ENCODE measurements at places on chromosomes 7 and 10. TPM values are rescaled to one million over a fixed set of nuclear protein-coding genes. Genes with fewer than 3 reads are reported as not detected.

Gene ELOVL3
- 2.9 TPM for polyA plus RNA-seq

Gene GATA3
- 82.7 TPM for polyA plus RNA-seq

Gene FAM180A
- polyA plus RNA-seq: not detected

Gene TLX1
- polyA plus RNA-seq: not detected

Gene UNC5B
- polyA plus RNA-seq: 45.4 TPM

DNA sequence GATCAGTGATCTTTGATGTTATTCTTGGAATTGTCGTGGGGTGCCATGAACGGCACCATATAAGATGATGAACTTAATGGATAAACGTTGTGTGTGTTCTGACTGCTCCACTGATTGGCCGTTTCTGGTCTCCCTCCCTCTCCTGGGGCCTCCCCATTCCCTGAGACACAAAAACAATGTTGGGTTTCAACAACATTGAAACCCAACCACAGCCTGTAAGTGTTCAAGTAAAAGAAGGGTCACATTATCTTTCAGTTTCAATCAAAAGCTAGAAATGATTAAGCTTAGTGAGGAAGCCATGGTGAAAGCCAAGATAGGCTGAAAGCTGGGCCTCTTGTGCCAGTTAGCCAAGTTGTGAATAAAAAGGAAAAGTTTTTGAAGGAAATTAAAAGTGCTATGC, 19.5 kb downstream of the EN2 start:
- DNase-seq: no peak

- peak; percentile 78 for DNase-seq
These were observed 6.7 kb downstream of the SKAP2 start for GRCh38 chr7:26857506-26858240.

GRCh38 chr10:69866688-69867461, 65.2 kb downstream of the COL13A1 start:
- DNase-seq: peak; percentile 57

GRCh38 chr7:2513702-2514101, 5.9 kb upstream of the LFNG start:
- no peak for DNase-seq

- no peak for DNase-seq
These were observed 196.2 kb downstream of the CDK14 start for GRCh38 chr7:90792301-90792700.

DNA sequence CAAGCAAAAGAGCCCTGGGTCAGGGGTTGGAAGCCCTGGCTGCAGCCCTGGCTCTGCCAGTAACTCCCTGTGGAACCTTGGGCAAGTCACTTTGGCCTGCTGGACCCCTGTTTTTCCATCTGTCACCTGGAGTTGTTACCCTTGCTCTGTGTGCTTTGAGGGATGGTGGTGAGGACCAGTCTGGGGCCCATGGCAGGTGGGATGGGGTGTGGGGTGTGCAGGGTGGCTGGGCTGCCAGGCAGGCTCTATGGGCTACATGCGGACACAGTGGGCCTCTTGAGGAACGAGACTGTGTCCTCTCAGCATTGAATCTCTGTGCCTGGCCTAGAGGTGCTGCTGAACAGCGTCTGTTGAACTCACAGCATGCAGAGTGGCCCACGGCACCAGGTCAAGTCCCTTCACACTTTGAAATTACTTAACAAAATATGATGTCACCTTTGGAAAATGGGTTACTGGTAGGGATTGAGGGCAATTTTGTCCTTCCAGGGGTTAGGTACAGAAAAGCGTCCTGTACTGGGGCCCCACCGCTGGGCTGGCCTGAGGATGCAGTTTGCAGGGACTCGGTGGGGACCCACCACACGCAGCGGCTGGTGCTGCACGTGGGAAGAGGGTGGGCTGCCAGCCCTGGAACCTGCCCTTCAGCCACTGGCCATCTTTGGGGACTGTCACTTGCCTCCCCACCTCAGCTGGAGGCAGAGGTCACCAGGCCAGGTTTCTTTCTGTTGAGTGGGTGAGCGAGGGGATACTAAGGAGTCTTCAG, 45.3 kb downstream of the PRF1 start:
- DNase-seq: no peak

- no peak for DNase-seq
These were observed 5.1 kb downstream of the ZNF680 start for GRCh38 chr7:64557601-64558322.

DNA sequence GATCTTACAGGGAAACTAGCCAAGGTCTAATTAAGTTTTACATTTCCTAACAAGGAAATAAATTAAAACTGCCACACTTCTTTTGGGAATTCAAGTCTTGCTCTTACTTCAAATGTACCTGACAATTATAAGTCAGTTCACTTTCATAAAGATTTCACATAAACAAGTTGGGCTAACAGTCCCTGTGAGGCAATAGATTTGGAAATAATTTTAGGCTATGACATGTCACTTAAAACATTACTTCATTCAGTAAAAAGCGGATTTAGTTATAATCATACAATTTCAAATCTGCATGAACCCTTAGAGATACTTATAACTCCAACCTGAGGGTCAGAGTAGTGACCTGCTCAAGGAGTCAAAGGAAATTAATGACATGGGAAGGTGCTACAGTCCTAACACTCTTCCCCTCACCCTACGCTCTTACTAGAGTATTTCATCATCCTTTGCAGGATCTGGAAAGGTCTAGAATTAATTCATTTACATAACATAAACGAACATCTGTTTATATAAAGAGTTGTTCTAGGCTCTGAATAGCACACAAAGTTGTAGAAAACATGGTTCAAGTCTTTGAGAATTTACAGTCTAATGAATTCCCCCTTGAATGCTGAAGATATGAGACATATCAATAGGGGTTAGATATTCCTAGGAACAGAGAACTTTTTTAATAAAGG, 32.3 kb upstream of the DNAJB12 start:
- DNase-seq: no peak
